Thyroid gland (tissue), 4 donors: ENCODE measurements at places on chromosomes 2 and 18.

DNA sequence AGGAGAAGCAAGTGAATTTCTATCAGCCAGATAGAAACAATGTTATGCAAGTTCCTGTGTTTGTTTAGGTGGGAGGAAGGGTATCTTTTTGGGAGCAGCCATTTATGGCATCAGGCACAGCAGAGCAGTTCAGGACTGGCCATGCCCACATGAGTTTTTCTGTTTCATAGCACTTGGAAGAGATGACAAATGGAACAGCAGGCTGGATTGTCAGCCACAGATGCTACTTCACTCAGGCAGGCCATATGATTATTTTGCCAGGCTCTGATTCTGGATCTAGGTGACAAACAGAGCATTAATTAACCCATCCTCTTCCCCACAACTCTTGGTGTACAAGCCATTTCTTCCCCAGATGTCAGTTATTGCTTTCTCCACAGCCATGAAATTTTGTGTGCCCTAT lies 63.8 kb downstream of the GALNT13 start:
- no peak for DNase-seq

DNA sequence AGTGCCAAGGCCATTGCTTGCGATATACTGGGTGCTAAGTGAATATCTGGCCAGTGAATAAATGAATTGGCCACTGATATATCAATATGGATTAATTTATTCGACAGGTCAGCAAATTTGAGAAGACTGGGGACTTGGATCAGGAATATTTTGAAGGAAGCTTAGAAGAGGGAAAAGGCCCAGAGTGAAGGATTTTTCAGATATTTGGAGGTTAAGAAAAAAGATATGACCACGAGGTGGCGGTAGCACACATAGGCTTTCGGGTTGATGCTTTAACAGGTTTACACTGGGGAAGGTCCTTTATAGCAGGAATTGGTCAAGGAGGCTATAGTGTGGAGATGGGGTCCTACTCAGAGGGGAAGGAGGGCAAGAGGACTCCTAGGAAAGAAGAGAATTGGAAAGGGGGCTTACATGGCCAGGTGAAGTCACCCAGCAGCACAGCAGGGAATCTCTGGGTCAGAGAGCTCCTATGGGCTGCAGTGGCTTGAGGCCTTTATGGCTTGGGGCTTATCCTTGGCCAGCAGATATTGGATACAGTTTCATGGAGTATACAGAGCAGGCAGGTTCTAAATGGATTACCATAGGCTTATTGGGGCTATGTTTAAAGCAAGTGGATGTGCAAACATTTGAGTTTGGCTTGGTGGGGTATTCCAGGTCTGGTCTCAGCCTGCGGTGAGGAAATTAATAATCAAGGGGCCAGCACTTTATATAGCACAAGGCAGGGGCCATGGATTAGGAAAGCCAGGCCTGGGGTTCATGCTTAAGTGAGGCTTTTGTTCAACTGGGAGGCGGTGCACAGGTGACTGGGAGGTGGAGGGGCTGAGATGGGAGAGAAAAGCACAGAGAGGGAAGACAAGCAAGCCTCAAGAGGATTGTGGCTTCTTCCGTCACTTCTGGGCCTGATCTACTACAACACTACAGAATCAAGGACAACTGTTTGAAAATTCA lies 9.7 kb downstream of the IL1RN start:
- DNase-seq = peak; percentile 51

DNA sequence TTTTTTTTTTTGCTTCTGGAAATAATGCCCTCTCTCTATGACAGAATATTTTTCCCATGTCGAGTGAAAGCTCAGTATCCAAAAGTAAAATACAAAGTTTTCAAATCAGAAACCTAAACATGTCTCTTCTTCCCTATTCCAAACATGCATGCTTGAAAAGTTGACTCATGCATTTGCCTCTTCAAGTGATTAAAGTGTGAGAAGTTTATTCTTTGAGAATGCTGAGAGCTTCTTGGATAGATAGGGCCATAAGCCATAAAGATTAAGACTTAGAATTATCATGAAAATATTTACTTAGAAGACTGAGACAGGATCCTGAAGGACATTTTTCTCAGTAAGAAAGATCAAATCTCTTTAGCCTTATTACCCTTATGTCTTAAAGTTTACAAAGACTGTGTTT lies 98.6 kb upstream of the EPB41L5 start:
- DNase-seq = no peak

GRCh38 chr2:158202161-158202815 lies 100.6 kb downstream of the UPP2 start:
- no peak for DNase-seq

DNA sequence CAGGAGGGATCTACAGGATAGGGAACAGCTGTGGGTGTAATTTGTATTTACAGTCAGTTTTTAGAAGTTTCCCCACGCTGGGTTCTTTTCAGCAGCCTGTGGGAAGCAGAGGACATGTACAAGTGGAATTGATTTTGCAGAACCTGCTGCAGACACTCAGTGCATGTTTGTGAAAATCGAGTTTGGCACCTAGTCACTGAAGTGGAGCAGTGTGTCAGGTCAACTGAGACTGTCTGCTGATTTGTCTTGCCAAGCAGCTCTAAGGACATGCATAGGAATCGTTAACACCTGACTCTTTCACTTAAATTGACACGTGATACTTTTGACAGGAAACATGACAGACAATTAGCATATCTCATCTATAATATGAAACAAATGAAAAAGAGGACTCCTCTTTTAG lies 416.6 kb downstream of the TMX3 start:
- no peak for DNase-seq

DNA sequence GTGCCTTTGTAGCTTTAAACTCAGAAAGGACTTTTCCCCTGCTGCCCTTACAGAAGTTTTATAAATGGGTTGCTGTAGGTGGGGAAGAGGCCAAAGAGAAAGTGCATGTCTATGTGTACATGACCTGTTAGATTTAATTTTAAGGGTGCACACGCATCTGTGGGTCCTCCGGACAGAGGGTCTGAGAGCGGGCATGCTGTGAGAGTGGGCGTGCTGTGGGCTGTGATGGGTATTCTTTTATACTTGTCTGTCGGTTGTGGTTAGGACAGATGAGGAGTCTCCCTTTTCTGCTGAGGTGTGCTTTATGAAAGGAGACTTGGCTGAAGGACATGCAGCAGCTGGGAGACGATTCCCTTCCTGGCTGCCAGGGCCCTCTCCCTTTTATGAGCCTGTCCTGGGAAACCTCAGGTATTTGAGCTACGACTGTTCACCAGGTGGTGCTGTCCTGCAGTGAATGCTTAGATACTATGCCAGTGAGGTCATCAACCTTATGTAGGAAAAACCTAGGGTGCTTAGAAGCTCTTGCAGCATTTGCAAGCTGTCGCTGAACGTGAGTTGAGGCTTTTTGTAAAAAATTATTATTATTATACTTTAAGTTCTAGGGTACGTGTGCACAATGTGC lies 67.5 kb downstream of the TANC1 start:
- DNase-seq = peak; percentile 70

- DNase-seq = no peak
Measured at GRCh38 chr2:73103018-73103542, 9.7 kb downstream of the RAB11FIP5 start.

GRCh38 chr18:69759046-69759445 lies 188.6 kb downstream of the CD226 start:
- DNase-seq = no peak

DNA sequence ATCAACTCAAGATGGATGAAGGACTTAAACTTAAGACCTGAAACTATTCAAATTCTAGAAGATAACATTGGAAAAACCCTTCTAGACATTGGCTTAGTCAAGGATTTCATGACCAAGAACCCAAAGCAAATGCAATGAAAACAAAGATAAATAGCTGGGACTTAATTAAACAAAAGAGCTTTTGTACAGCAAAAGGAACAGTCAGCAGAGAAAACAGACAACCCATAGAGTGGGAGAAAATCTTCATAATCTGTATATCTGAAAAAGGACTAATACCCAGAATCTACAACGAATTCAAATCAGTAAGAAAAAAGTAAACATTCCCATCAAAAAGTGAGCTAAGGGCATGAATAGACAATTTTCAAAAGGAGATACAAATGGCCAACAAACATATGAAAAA lies 171.2 kb downstream of the ERBB4 start:
- no peak for DNase-seq

DNA sequence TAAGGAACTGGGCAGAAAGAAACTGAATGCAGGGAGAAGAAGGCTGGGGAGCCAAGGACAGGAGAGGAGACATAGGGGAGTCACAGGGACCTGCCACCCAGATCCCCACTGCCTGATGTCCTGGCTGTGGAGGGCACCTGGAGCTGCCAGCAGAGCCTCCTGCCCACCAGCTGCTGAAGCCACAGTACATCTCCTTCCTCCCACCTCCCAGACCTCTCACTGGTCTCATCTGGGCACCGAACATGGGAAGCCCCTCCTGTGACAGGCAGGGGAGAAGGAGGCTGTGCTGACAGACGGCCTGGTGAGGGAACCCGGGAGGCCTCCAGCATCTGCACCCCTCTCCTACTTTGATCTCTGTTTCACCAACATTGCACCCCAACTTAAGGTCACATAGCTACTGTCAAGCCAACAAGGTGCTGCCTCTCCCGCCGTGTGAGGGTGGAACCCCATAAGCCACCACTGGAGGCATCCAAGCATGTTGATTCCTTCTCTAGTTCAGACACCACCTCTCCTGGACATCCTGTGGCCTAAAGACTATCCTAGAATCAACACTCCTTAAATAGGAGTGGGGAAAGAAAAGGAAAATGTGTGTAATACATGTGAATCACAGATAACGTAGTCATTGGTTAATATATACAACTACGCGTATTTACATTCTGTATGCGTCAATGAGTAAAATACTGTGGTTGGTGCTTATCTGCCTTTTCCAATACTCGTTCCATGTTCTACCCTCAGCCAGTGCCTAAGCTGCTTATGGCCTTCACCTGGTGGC lies 3.5 kb upstream of the RNPEPL1 start:
- DNase-seq = no peak

DNA sequence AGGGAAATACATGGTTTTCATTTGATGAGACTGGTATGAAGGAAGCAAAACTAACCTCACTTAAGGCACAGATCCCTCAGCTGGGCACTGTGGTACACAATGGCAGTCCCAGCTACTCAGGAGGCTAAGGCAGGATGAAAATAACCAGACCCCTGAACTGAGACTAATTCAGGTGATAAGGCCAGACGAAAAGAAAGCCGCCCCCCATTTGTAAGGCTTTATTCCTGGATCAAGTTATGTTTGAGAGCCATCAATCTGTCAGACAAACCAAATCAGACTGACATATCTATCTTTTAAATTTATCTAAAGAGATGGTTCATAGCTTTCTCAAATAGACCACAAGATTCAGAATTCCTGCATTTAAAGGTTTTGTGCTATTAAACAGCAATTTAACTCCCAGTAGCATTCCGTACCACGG lies 4.1 kb downstream of the SRSF7 start:
- no peak for DNase-seq

- no peak for DNase-seq
Measured at GRCh38 chr2:240086563-240086962, 33.2 kb upstream of the OR6B3 start.

- DNase-seq = no peak
Measured at GRCh38 chr18:49399003-49399402, 61.4 kb downstream of the DYM start.

DNA sequence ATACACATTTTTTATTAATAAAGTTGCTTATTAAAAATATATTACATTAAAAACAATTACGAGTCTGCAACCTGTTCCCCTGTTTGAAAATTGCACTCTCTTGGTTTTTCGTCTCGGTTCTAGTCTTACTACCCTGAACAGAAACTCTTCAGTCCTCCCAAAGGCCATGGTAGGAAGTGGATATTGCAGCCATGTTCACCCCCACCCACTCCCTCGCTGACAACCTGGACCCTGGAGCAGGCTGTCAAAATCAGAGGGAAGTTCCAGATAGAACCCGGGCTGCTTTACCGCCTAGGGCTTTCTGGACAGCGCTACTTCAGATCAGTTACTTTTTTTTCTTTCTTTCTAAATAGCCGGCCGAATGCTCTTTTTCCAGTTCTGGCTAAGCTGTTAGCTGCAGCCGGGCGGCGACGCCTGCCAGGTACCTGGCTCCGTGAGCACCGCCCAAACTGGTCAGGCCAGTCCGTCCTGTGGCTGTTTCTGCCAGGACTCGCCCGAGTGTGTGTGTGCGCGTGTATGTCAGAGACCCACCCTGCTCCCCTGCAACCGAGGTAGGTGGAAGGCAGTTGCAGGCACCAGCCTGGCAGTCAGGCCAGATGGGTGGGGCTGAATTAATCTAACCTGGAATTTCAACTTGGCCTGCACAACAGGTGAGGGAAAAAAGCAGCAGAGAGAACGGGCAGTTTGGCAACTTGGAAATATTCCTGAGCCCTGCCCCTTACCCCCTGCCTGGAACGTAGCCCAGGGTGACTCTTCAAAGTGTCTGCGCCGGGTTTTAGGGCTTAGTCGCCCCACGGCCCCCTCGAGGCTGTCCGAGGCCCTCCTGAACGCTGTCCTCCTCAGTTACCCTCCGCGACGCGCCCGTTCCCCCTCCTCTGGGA lies 1.1 kb upstream of the TET3 start:
- DNase-seq = peak; percentile 99

DNA sequence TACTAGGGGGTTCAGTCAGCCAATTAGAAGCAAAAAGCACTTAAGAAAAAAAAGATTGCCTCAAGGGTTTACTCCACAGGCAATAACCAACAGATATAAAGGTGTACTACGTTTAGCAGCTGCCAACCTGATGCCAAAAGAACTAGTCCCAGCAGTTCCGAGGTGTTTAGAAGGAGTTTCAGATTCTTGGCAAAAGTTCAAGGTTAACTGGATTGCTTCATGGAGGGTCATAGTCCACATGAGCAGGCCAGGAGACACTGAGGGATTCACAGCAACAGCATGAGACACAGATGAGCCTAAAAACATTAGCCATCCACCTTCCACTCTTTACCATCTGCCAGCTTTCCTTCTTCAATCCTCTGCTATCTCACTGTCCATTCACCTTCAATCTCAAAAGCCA lies 4.9 kb upstream of the DNAH7 start:
- no peak for DNase-seq

- DNase-seq = no peak
Measured at GRCh38 chr2:127811397-127812321, 688 bp upstream of the WDR33 start.

- DNase-seq = no peak
Measured at GRCh38 chr18:63578357-63578958, 8.7 kb upstream of the SERPINB13 start.

- no peak for DNase-seq
Measured at GRCh38 chr2:63344575-63345284, 243.5 kb downstream of the WDPCP start.

GRCh38 chr2:235170536-235171521 lies 219.0 kb downstream of the SH3BP4 start:
- DNase-seq = peak; percentile 13

DNA sequence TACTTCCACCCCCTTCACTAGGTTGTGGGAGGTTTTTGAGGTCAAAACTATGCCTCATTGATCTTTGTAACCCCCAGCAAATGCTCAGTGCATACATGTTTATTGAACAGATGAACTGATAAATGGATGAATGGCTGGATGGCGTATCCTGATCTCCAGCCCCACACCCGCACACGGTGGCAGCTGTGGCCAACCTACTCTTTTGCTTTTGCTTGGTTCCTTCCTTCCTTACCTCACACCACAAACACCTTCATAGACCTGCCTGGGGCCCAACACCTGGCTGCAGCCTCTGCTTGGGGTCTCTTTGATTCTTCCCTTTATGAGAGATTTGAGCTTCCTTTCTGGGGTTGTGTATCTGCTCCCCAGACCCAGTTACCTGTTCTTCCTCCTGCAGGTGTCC lies 25.9 kb downstream of the SPP2 start:
- no peak for DNase-seq

GRCh38 chr2:30436859-30437435 lies 10.1 kb upstream of the LCLAT1 start:
- no peak for DNase-seq

GRCh38 chr2:11102466-11102865 lies 52.8 kb upstream of the SLC66A3 start:
- DNase-seq = no peak

- peak; percentile 98 for DNase-seq
Measured at GRCh38 chr2:65382776-65383357, 49.5 kb downstream of the SPRED2 start.
